Activated T-cell treated with anti-CD3 and anti-CD28 coated beads, Interleukin-2, amount 50 U/mL, for 1 hour (primary cell): ENCODE measurements at places on chromosomes 13 and 19.

GRCh38 chr19:50321831-50322230 is 7.3 kb downstream of the KCNC3 start:
- no peak for DNase-seq

- peak; percentile 35 for DNase-seq
These were observed 3.1 kb upstream of the PTPRH start for GRCh38 chr19:55212447-55212846.

GRCh38 chr13:97058926-97059325 is 64.7 kb upstream of the OXGR1 start:
- no peak for DNase-seq

- DNase-seq = peak; percentile 57
These were observed 48.6 kb upstream of the GTF3A start for GRCh38 chr13:27375686-27376326.

GRCh38 chr19:23527797-23528196 is 132.5 kb upstream of the ZNF91 start:
- no peak for DNase-seq

DNA sequence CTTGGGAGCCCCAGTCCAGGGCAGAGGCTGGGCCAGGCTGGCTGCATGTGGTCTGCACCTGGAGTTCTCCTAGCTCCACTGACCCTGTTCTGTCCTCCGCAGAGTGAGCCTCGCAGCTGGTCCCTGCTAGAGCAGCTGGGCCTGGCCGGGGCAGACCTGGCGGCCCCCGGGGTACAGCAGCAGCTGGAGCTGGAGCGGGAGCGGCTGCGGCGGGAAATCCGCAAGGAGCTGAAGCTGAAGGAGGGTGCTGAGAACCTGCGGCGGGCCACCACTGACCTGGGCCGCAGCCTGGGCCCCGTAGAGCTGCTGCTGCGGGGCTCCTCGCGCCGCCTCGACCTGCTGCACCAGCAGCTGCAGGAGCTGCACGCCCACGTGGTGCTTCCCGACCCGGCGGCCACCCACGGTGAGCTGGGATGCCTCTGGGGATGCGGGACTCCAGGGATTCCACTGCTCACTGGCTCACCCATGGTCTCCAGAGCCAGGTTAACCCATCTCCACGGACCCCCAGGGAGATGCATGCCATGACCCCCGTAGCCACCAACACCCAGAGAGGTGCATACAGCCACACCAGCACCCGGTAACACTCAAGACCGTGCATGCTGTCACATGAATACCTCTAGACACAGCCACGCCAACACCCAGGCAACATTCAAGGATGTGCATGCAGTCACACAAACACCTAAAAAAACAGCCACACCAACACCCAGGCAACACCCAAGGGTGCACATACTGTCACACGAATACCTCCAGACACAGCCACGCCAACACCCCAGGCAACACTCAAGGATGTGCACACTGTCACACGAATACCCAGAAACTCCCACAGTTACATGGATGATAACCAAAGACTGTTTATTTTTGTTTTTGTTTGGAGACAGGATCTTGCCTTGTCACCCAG is 8.2 kb downstream of the PKN1 start:
- no peak for DNase-seq

- no peak for DNase-seq
These were observed 196.3 kb upstream of the TMTC4 start for GRCh38 chr13:100870898-100871297.

DNA sequence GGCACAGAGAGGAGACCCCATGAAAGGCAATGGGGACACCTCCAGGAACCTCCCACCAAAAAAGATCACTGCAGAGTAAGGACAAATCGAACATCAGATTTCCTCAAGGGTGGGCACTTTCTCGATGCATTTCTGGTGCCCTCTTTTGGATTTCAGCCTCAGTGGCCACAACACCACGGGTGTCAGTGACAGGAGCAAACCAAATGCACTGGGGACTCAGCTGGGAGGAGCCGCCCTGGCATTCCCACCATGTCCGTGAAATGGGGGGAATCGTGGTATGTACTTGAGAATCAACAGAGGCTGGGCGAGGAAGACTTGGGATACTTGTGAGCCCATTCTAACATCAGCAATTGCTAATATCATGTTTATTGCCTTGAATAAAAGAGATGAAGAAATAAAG is 16.3 kb downstream of the FAM187B start:
- peak; percentile 53 for DNase-seq

DNA sequence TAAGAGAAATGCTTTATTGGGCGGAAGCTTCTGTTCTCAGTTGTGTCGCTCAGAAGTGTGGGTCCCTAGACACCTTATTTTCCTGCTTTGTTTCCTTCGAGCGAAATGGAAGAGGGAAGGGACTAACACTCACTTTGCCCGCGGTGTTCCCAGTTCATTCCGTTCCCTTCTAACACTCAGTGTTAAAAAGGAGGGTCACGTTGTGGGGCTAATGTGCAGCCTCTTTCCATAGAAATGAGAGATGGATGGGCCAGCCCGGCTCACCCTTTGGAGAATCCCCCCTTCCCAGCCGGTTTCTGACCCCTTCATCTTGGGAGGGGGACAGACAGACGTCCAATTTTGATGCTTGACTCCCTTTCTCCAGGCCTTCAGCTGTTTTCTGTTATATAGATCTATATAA is 2.3 kb downstream of the ATP11A start:
- DNase-seq = no peak

DNA sequence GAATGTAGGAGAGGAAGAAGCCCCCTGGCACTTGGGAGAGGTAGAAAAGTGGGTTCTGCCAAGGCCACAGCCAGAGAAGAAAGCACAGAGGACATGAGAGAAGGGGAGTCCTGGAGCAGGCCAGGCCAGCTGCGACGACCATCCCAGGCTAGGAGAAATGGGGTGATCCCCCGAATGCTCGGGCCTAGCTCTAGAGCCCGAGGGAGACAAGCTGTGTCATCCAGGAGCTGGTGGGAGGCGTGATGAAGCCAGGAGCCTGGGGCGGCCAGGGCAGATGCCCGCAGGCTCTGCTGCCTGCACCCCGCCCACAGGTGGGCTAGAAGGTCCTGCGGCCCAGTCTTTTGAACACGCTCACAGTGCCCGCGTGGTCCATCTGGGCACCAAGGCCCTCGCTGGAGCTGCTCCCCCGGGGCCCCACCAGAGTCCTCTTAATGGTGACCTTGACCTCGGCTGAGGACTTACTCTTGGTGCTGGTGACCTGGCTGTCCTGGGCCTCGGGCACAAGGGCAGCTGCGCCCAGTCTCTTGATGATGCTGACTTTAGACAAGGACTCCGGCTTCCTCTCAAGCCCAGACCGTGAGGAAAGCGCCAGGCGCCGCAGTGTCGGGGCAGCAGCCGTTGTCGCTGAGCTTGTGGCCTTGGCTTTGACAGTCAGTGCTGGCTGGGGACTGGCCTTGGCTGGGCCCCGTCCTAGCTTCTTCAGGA is 26.5 kb downstream of the C19orf47 start:
- no peak for DNase-seq

DNA sequence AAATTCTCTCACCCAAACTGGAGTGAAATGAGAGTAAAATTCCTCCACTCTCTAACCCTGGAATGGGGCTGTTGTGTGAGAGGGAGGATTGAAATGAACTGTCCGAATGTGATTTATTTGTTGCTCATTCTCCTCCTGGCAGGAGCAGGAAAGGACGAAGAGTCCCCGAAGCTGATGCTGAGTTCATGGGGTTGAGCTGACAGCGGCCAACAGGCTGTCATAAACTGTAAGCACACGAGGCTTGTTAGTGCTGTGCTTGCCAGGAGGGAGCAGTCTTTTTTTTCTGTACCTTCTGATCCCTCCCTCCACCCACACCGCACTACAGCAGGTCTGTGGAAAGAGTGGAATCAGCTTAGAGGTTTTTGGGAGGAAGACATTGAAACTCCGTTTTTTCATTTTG is 33.1 kb upstream of the ZNF331 start:
- no peak for DNase-seq

DNA sequence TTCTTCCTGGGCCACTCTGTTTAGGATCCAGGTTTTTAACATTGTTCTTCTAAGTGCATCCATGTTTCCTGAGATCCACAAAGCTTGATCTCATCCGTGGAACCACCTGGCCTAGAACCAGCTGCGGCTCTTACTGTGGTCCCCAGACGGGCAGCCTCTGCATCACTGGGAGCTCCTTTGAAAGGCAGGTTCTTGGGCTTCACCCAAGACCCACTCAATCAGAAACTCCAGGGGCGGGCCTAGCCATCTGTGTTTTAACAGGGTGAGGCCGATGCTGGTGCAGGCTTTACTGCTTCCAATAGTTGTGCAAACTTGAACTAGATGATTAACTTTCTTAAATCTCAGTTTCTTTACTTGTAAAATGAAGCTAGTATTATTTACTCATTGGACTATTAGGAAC is 605.7 kb downstream of the FGF9 start:
- DNase-seq = no peak

DNA sequence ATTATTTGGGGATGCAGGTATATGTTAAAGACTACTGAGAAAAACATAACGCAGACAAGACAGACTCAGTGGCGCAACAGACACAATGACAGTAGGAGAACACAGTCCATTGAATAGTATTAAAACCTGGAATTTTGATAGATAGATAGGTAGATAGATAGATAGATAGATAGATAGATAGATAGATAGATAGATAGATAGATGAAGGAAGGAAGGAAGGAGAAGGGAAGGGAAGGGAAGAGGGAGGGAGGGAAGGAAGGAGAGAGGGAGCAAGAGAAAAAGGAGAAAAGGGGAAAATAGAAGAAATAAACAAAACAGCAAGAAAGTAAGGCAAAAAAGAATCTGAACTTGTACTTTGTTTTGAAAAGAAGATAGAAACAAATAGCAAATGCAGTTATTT is 404.5 kb downstream of the FOXO1 start:
- no peak for DNase-seq

DNA sequence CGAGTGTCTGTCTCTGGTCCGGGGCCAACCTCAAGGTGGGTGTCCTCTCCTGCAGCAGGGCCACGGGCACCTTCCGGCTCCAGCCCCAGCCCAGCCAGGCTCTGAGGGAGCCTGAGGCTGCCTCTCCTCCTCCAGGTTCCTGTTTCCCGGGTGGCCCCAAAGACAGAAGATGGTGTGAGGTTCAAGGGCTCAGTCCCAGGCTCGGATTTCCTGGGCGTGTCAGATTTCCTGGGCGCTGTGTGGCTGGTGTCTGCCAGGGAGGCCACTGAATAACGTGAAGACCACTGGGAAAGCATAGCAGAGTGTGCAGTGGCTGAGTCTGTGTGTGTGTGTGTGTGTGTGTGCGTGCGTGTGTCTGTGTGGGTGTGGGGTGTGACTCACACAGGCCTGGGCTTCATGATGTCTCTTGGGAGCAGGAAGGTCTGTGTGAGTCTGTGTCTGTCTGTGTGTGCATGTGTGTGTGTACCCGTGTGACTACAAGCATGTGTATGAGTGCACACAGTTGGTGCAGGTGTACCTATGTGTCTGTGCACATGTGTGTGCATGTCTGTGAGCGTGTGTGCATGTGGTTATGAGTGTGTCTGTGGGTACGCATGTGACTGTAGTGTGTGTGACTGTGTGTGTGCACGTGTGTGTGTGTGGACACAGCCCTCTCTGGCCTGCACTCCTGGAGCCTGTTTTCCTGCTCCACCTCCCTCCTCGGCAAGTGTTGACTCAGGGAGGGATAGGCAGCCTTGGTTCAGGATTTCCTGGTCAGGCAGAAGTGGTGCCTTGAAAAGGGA is 28.3 kb downstream of the CEBPA start:
- DNase-seq = no peak

DNA sequence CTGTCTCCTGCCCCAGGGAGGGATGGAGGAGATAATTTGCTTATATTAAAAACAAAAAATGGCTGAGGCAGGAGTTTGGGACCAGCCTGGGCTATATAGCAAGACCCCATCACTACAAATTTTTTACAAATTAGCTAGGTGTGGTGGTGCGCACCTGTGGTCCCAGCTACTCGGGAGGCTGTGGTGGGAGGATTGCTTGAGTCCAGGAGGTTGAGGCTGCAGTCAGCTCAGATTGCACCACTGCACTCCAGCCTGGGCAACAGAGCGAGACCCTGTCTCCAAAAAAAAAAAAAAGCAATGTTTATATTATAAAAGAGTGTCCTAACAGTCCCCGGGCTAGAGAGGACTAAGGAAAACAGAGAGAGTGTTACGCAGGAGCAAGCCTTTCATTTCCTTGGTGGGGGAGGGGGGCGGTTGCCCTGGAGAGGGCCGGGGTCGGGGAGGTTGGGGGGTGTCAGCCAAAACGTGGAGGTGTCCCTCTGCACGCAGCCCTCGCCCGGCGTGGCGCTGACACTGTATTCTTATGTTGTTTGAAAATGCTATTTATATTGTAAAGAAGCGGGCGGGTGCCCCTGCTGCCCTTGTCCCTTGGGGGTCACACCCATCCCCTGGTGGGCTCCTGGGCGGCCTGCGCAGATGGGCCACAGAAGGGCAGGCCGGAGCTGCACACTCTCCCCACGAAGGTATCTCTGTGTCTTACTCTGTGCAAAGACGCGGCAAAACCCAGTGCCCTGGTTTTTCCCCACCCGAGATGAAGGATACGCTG is 184.0 kb downstream of the KDM4B start:
- DNase-seq = no peak

DNA sequence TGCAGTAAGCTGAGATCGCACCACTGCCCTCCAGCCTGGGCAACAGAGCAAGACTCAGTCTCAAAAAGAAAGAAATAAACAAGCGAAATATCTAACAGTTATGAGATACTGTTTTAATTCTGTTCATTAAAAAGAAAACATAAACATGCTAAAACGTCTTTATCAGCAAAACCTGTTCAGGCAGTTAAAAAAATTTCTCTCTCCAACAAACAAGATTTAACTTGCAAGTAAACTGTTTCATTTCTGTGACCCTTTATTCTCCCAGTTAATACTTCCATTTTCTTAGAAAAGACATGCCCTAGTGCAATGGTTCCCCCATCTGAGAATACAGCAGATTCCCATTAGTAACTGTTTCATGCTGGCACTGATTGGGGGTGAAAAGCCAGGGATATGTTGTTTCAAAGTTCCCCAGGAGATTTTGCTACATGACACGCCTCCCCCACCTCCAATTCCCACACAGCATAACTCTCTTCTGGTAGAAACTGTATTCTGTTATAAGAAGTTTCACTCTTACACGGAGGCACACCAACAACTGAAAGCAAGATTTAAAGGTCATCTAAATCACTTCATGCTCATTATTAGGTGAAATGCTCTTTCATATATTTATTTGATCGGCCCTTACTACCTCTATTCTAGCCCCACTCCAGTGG is 24.4 kb downstream of the ELF1 start:
- no peak for DNase-seq

DNA sequence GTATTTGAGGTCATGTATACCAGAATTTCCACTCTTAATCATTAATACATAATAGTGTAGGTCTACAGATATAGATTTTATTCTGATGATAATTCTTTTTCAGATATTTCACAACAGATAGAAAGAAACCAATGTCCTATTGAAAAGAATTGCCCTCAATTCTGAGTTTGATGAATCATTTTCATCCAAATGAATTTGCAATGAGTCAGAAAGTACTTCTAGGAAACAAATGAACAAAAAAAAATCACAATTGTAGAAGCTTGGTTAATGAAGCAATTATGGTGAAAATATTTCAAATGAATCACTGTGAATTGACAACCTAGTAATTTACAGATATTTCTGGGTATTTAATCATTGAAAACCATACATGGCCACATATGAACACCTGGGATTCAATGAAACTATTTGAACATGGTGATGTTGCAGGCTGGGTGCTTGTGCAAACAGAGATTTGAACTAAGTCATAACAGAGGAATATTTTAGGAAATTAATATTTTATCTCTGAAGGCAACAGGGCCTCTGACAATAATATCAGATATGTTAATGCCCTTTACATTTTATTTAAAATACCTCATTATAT is 360.9 kb downstream of the SLITRK5 start:
- DNase-seq = no peak
